ENCODE measurements at places on chromosomes 11 and 22.

GRCh38 chr11:94297985-94298576, 6.3 kb upstream of the IZUMO1R start:
- H3K27me3 ChIP-seq = no peaks in the 10 kb centered on the region
- no peak overlapping the region for H3K27ac ChIP-seq
- ATAC-seq = no peak
- H3K36me3 ChIP-seq = no peaks in the 10 kb centered on the region
- no peaks in the 10 kb centered on the region for H3K4me1 ChIP-seq

DNA sequence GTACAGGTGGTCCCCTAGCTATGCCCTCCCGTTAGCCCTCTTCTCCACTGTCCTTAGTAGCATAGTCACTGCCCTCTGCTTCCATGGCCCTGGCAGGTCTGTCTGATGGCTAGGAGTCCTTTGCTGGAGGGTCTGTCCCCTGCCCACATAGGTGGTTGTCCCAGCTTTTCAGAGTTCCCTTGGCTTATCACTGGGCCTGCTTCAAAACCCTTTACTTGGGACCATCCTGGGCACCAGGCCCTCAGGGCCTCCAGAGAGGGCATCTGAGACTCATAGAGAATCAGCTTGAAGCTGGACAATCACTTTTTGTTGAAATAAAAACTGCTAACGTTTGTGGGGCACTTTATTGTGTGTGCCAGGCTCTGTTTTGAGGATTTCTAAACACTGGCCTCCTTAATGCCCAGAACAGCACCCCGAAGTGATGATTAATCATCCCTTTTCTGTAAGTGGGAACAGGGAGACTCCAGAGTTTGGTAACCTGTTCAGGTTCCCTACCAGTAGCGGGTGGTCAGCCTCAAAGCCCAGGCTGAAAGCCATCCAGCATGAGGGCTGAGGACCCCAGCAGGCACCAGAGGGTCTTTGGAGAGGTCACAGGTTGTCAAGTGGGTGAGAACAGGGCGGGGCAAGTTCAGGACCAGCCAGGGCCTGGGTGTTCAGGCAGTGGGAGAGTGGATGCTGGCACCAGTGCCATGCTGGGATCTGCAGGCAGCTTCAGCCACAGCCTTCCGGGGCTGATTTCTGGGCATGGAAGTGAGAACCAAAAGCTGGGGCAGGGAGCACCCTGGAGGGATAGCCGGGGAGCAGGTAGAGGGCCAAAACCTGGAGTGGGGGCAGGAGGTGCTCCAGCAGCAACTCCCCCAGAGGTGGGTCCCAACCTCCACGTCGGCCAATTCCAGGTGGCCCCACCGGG, 495 bp upstream of the KCNK4 start:
- H3K27me3 ChIP-seq = peaks cover 61% of the 10 kb centered on the region
- no peak for ATAC-seq
- peaks cover 42% of the 10 kb centered on the region for H3K4me1 ChIP-seq
- no peak overlapping the region for H3K4me3 ChIP-seq

DNA sequence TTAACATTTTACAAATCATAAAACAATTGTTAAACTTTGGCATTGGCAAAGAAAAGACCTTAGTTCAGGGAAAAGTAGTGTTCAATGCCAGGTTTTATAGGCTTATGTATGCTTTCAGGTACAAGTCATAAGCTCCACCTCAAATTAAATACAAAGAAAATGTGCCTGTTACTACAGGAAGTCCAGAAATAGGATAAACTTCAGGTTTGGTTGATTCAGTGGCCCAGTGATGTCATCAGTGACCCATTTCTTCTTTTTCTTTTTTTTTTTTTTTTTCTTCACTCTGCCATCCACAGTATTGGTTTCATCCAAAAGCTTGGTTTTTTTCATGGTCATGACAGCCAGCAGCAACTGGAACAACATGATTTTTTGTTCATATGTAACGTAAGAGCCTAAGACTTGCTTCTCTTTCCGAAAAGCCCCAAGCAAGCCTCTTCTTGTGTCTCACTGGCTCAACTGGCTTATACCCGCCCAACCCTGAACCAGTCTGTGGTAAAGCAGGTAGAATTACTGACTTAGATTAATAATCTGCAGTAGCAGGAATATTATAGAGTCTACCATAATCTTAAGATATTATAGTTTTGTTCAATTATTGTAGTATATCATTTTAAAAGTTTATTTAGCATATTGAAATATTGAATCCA, 46.2 kb downstream of the TTC17 start:
- no peak for ATAC-seq
- H3K4me3 ChIP-seq = no peak overlapping the region
- H3K4me1 ChIP-seq = no peaks in the 10 kb centered on the region
- no peak overlapping the region for H3K27ac ChIP-seq
- H3K27me3 ChIP-seq = no peaks in the 10 kb centered on the region
- peaks cover under 1% of the 10 kb centered on the region for H3K36me3 ChIP-seq

GRCh38 chr22:49212466-49212865, 615.2 kb downstream of the BRD1 start:
- H3K27me3 ChIP-seq = peaks cover 79% of the 10 kb centered on the region
- ATAC-seq = no peak
- H3K4me1 ChIP-seq = no peaks in the 10 kb centered on the region
- no peak overlapping the region for H3K4me3 ChIP-seq
- H3K27ac ChIP-seq = no peak overlapping the region
- no peaks in the 10 kb centered on the region for H3K36me3 ChIP-seq

- H3K36me3 ChIP-seq = no peaks in the 10 kb centered on the region
- no peak for ATAC-seq
- H3K4me1 ChIP-seq = no peaks in the 10 kb centered on the region
- H3K27ac ChIP-seq = no peak overlapping the region
Observed at GRCh38 chr11:83480251-83480650, 194.1 kb upstream of the CCDC90B start.

DNA sequence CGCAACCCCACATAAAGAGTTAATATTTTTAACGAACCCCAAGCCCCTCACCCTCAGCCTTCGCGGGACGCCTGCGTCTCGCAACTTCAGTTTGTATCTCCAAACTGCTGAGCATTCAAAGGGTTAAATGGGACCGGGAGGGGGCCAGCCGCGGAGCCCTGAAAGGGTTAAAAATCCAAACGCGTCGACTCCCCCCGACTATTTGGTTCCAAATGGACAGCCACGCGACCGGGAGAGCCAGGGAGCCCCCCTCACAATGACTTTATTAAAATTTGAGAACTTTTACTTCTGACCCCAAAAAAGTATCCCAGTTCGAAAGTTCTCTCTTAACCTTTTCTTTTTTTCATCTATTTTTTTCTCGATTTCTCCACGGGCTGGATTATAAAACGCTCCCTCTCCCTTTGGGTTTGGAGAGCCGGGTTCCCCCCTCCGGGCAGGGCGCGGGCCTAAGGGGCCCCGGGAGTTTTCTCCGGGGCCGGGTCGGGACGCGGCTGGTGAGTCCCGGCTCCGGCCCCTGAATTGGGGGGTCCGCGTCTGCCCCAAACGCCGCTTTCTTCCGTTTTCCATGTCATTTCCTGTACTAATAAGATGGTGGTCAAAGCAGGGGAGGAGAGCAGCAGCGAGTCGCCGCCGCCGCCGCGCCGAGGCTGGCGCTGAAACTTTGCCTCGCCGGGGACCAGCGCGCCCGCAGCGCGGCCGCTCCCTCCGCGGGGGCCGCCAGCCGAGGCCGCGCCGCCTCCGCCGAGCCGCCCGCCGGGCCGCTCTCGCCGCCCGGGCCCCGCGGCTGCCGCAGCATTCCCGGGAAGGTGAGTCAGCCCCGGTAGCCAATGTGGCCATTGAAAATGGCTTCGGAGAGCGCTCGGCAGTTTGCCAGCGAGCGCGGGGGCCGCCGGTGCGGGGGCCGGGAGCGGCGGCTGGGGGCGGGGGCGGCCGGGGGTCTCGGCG, at the start of gene PRDM11:
Gene PRDM11, plus strand, starts transcription at position 568 of the 945 bp plus-strand sequence. CDS start 35,128 bp downstream, outside the sequence.
- no peaks in the 10 kb centered on the region for H3K27me3 ChIP-seq
- peaks cover 16% of the 10 kb centered on the region for H3K4me1 ChIP-seq
- H3K4me3 ChIP-seq = peak within 1 kb of the TSS; percentile 77
- no peaks in the 10 kb centered on the region for H3K36me3 ChIP-seq

- H3K36me3 ChIP-seq = no peaks in the 10 kb centered on the region
- H3K4me3 ChIP-seq = no peak overlapping the region
- H3K27ac ChIP-seq = no peak overlapping the region
- H3K4me1 ChIP-seq = no peaks in the 10 kb centered on the region
- peaks cover 59% of the 10 kb centered on the region for H3K27me3 ChIP-seq
- ATAC-seq = no peak
Observed at GRCh38 chr11:1060410-1060809, 14.3 kb upstream of the MUC2 start.

GRCh38 chr22:45162531-45162930, 1.2 kb upstream of the NUP50 start:
- no peaks in the 10 kb centered on the region for H3K4me1 ChIP-seq
- no peaks in the 10 kb centered on the region for H3K27me3 ChIP-seq
- peak overlapping the region; percentile 92 for H3K27ac ChIP-seq
- H3K4me3 ChIP-seq = peak overlapping the region; percentile 93
- no peak for ATAC-seq

DNA sequence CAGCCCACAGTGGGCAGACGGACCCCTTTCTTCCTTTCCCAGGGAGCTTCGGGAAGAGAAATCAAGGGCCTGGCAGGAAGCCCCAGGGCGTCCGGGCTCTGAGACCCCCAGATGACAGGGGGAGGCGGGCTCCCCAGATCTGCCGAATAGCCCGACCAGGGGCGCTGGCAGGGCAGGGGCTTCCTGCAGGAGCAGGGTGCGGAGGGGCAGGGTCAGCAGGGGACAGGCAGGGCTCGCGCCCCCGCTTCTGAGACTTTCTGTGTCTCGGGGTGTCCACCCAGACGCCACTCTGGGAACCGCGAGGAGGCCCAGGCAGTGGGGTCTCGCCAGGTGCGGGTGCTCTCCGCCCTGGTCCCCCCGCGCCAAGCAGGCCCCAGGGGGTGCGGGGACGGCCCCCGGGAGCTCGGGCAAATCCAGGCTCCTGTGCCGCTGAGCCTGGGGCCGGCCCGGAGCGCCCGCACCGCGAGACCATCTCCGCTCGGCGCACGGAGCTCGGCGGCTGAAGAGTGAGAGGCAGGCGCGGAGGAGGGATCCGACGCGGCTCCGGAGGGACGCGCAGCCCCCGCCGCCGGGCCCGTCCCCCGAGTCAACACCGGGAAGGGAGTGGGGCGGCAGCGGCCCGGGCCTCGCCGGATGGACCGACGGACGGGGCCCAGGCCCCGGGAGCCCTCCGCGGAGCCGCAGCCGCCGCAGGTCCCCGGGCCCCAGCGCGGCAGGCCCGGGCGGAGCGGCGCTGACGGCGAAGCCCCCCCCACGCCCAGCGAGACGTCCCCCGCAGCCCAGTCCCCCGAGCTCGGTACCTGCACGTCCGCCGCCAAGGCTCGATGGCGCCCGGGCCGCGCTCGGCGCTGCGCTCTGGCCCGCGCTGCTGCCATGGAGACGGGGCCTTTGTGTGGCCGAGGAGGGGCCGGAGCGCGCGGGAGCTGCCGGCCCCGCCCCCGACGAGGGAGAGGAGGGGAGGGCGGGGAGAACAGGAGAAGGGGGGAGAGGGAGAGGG, at the start of gene PLXNB2:
Gene PLXNB2, minus strand, starts transcription at position 894 of the 997 bp plus-strand sequence. CDS start 17,062 bp downstream, outside the sequence.
- peak within 1 kb of the TSS; percentile 70 for H3K27ac ChIP-seq
- no peaks in the 10 kb centered on the region for H3K36me3 ChIP-seq
- peaks cover 4% of the 10 kb centered on the region for H3K4me1 ChIP-seq
- ATAC-seq = peak; percentile 77

- H3K4me1 ChIP-seq = peaks cover 57% of the 10 kb centered on the region
- no peaks in the 10 kb centered on the region for H3K27me3 ChIP-seq
- no peak for ATAC-seq
- H3K27ac ChIP-seq = no peak overlapping the region
Observed at GRCh38 chr22:33851240-33851639, 69.0 kb downstream of the LARGE1 start.

DNA sequence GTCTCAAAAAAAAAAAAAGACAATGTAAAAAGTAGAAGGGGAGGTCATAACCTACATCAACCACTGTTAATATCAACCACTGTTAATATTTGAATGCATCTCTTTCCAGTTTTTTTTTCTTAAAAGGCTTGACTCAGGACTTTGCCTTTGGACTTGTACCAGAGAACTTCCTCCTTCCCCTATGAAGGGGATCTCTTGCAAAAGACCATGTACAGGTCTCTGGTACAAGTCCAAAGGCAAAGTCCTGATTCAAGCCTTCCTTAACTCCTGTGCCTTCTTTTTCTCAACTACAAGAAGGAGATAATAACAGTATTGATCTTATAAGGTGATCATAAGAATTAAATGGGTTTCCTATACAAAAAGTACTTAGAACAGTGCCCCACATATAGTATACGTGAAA, 563.5 kb downstream of the BUD13 start:
- H3K36me3 ChIP-seq = no peaks in the 10 kb centered on the region
- no peak overlapping the region for H3K27ac ChIP-seq
- no peaks in the 10 kb centered on the region for H3K4me1 ChIP-seq
- ATAC-seq = no peak

GRCh38 chr11:120964857-120965256, 59.0 kb upstream of the TBCEL start:
- no peak for ATAC-seq
- no peaks in the 10 kb centered on the region for H3K4me1 ChIP-seq
- no peak overlapping the region for H3K27ac ChIP-seq
- H3K36me3 ChIP-seq = no peaks in the 10 kb centered on the region
- peaks cover 7% of the 10 kb centered on the region for H3K27me3 ChIP-seq

GRCh38 chr11:70490208-70490607, 91.9 kb downstream of the CTTN start:
- no peaks in the 10 kb centered on the region for H3K27me3 ChIP-seq
- no peak overlapping the region for H3K4me3 ChIP-seq
- no peak for ATAC-seq
- peaks cover 43% of the 10 kb centered on the region for H3K36me3 ChIP-seq
- no peaks in the 10 kb centered on the region for H3K4me1 ChIP-seq
- no peak overlapping the region for H3K27ac ChIP-seq

GRCh38 chr11:81895258-81895657, 838.4 kb downstream of the FAM181B start:
- H3K27ac ChIP-seq = no peak overlapping the region
- ATAC-seq = no peak
- H3K4me3 ChIP-seq = no peak overlapping the region
- H3K36me3 ChIP-seq = no peaks in the 10 kb centered on the region

Data from gastroesophageal sphincter (tissue), 4 donors.